ENCODE measurements at places on chromosomes 2 and 18. TPM values are rescaled to one million over a fixed set of nuclear protein-coding genes. Genes with fewer than 3 reads are reported as not detected.

Gene MC4R
- not detected for total RNA-seq

GRCh38 chr18:22800551-22800951, 132.6 kb upstream of the RBBP8 start:
- H3K4me1 ChIP-seq: no peaks in the 10 kb centered on the region
- no peak for DNase-seq
- H3K36me3 ChIP-seq: no peaks in the 10 kb centered on the region
- no peak overlapping the region for H3K4me3 ChIP-seq
- no peak overlapping the region for H3K27ac ChIP-seq

Gene AFF3
- total RNA-seq: 0.62 TPM

DNA sequence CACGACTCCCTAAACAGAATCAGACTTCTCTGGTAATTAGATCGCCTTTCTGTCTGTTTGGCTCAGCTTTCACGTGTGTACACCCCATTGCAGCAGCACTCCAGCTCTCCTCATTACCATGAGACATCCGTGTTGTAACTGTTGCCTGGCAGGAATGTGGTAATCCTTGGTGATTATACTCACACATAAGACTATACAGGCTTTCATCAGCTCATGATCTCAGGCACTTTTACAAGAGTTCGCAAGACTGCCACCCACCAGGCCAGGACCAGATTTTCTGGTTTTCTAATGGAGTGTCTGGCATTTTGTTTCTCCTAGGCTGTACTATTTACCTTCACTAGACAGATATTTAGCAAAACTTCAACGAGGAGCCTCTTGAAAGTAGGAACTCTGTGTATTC, 50.2 kb downstream of the ACVR1 start:
- no peak overlapping the region for H3K27ac ChIP-seq
- no peak overlapping the region for H3K4me3 ChIP-seq
- no peaks in the 10 kb centered on the region for H3K27me3 ChIP-seq
- DNase-seq: no peak
- H3K4me1 ChIP-seq: no peaks in the 10 kb centered on the region
- no peaks in the 10 kb centered on the region for H3K36me3 ChIP-seq

GRCh38 chr2:128545829-128546228, 227.2 kb upstream of the HS6ST1 start:
- DNase-seq: no peak
- H3K4me3 ChIP-seq: no peak overlapping the region
- H3K4me1 ChIP-seq: no peaks in the 10 kb centered on the region
- H3K27ac ChIP-seq: no peak overlapping the region

- H3K4me1 ChIP-seq: peaks cover 10% of the 10 kb centered on the region
- H3K4me3 ChIP-seq: no peak overlapping the region
- DNase-seq: no peak
- H3K27me3 ChIP-seq: no peaks in the 10 kb centered on the region
- H3K27ac ChIP-seq: no peak overlapping the region
These were observed 132.6 kb upstream of the NABP1 start for GRCh38 chr2:191545361-191545760.

DNA sequence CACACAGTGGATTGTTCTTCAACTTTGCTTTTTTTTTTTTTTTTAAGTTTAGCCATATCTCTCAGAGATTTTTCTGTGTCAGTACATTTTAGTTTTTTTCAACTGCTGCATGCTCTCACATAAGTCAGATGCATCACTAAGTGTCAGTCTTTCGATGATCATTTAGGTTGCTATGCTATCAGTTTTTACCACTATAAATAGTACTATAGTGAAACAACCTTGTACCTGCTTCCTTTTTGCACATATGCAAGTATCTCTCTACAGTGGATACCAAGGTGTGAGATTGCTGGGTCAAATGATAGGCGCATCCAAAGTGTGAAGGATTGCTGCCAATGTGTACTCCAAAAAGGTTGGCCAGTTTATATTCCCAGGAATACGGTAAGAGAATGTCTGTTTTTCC, 33.5 kb upstream of the MAP4K3 start:
- H3K36me3 ChIP-seq: no peaks in the 10 kb centered on the region
- DNase-seq: no peak
- peaks cover 3% of the 10 kb centered on the region for H3K4me1 ChIP-seq
- no peak overlapping the region for H3K4me3 ChIP-seq
- H3K27ac ChIP-seq: no peak overlapping the region

- H3K4me1 ChIP-seq: no peaks in the 10 kb centered on the region
- DNase-seq: no peak
- peaks cover 10% of the 10 kb centered on the region for H3K27me3 ChIP-seq
- H3K4me3 ChIP-seq: no peak overlapping the region
These were observed 185.1 kb downstream of the SCG2 start for GRCh38 chr2:223416815-223417610.
